ENCODE measurements at places on chromosomes 3 and 15. TPM values are rescaled to one million over a fixed set of nuclear protein-coding genes. Genes with fewer than 3 reads are reported as not detected.
A peak's percentile ranks its signal among the peaks of the same experiment; 100 is the strongest.

GRCh38 chr3:184986366-184986889, 166.4 kb downstream of the C3orf70 start:
- no peak for DNase-seq

- DNase-seq: peak; percentile 72
Measured at GRCh38 chr3:25214034-25214433, 214.0 kb upstream of the RARB start.

DNA sequence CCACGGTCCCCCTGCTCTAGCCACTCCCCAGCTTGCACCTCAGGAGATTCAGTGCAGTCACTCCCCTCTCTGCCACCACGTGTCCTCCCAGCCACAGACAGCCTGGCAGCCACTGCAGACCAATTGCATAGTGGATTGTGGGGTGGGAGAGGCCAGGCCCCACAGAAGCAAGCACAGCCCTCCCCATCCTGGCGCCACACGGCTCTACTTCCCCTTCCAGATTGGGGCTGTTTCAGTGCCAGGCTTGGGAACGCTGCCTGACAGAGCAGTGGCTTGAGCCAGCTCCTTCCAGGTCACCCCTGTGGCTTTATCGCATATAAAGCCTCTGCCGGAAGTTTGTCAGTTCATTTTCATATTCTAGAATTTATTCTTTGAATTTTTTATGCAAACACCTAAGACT, 90.7 kb downstream of the TMEM266 start:
- DNase-seq: peak; percentile 25

DNA sequence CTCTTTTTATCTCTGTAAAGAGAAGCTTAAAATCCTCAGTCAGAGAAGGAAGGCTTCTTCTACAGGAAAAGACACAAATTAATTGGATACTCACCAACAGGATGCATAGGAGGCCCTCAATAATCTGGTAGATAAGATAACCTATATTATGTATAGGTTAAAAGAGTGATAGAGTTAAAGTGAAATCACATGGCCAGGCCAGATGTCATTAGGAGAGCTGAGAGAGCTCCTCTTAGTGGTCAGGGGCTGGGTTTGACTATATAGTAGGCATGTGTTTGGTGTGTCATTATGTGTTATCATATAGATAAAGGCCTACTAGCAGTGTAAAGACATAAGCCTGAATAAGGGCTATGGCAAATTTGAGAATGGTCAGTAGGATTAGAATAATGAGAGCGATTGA, 479.3 kb downstream of the EPHA3 start:
- no peak for DNase-seq

DNA sequence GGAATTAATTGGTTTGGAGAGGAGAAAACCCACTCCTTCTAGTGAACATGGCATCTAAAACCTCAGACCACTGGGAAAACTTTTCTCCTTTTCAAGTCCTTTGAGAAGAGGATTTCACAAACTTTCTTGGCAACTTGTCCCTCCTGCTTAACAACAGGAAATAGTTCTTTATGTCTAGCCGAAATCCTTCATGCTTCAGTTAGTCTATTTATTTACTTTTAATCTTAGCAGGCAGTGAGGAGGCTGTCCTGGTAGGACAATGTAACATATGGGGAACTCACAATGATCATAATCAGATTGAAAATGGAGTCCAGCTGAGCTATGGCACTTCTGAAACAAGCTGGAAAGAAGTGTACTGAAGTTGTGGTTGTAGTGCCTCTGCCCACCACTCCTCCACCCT, 50.6 kb downstream of the KY start:
- DNase-seq: no peak

GRCh38 chr3:126540342-126540849, 16.4 kb downstream of the CHST13 start:
- peak; percentile 31 for DNase-seq

DNA sequence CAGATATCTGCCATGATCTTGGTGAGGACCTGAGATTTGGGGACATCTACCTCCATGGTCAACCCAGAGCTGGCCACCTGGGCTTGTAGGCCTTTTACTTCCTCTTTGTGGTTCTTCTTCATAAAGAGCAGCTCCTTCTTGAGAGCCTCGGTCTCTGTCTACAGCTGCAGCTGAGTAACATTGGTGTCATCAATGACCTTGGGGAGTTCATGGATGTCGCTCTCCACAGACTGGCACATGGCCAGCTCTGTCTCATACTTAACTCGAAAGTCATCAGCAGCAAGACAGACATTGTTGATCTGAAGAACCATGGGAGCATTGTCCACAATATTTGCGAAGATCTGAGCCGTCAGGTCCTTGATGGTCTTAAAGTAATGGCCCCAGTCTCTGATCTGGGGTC, 15.7 kb upstream of the RASA2 start:
- no peak for DNase-seq

DNA sequence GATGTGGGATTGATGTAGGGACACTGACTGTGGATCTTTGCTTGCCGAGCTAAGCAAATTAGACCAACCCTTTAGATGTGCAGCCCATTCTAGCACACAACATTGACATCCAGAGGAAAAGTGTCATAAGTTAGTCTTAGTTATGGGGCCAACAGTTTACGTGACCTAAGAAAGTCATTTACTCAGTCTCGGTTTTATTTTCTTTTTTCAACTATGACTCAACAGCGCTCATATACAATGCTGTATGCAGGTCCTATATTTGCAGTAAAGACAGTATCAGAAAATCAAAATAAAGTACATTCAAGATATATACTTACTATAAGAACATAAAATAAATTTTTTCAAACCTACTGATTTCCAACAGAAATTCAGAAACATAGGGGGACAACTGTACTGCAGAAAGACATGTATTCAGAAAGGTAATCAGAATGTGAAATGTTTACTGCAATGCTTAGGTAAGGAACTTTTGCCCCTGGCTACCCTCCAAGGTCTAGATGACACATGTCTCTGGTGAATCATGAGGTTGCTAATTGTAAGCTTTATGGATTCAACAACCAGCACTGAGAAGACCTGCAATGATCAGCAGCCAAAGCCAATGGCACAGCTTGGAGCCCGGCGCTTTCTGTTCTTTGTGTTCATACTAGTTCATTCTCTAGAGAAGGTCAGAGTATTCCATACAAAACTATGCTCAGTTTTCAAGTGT, 317.5 kb upstream of the CNTN6 start:
- DNase-seq: no peak

DNA sequence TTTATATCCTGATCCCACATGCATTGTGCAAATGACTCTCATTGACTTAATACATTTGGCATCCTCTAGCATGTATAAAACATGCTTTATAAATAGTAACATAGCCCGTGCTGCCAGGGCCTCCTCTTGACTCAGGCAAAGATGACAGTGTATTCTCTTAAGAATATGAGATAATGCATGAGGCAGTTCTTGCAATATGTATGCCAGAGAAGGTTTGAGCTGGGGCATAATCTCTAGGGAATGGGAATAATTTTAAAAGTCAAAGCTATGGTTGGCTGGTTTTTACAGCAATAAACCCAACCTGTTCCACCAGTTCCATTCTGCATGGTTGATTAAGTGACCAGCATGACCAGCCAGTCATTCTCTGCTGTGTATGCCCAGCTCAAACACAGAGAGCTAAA, 179.0 kb upstream of the PFN2 start:
- DNase-seq: peak; percentile 28

GRCh38 chr3:197505796-197506548, 49.8 kb downstream of the BDH1 start:
- no peak for DNase-seq

DNA sequence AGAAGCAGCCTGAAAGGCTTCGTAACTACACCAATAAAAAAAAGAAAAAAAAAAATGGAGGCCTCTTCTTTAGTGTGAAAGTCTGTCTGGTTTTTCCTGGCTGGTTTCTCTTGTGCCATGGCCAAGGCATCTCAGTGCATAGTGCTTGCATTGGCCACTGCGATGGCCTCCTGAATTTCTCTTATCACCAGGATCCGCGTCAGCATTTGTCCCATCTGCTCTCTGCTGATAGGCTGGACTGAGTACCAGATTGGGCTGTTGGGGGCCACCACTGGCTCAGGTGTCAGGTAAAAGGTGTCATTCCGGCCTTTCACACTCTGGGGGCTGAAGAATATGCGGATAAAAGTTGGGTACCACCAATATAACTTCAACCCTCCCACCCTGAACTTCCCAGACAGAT, 1.1 kb upstream of the IMPDH2 start:
- no peak for DNase-seq

- peak; percentile 82 for DNase-seq
Measured at GRCh38 chr3:87088993-87089841, 98.3 kb upstream of the VGLL3 start.

GRCh38 chr3:120094776-120095225, 554 bp upstream of the GSK3B start:
- DNase-seq: peak; percentile 100

- no peak for DNase-seq
Measured at GRCh38 chr15:45884289-45884688, 249.5 kb downstream of the SQOR start.

DNA sequence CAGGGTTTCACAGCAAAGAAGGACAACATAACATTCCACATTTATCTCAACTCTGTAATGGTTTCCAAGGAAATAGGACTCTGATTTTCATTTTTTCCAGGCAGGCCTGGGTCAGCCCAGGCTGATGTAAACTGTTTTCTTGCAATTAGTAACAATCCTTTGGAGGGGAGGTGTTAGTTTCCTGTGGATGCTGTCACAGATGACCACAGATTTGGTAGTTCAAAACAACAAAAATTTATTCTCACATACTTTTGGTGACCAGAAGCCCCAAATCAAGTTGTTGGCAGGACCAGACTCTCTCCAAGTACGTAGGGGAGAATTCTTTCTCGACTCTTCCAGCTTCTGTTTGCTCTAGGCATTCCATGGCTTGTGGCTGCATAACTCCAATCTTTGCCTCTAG, 88.0 kb downstream of the EDEM1 start:
- no peak for DNase-seq

DNA sequence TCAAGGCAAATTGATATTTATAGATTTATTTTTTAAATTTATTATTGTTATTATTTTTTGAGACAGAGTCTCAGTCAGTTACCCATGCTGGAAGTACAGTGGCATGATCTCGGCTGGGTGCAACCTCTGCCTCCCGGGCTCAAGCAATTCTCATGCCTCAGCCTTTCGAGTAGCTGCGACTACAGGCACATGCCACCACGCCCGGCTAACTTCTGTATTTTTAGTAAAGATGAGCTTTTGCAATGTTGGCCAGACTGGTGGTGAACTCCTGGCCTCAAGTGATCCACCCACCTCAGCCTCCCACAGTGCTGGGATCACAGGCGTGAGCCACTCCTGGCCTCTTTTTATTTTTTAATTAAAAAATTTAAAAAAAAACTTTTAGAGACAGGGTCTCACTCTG, 19.0 kb downstream of the SPG21 start:
- no peak for DNase-seq

- DNase-seq: no peak
Measured at GRCh38 chr3:100932491-100932890, 60.7 kb downstream of the ABI3BP start.

GRCh38 chr15:39579487-39580116, 1.3 kb upstream of the THBS1 start:
- peak; percentile 89 for DNase-seq

- no peak for DNase-seq
Measured at GRCh38 chr3:138082085-138082991, 33.1 kb downstream of the DZIP1L start.

DNA sequence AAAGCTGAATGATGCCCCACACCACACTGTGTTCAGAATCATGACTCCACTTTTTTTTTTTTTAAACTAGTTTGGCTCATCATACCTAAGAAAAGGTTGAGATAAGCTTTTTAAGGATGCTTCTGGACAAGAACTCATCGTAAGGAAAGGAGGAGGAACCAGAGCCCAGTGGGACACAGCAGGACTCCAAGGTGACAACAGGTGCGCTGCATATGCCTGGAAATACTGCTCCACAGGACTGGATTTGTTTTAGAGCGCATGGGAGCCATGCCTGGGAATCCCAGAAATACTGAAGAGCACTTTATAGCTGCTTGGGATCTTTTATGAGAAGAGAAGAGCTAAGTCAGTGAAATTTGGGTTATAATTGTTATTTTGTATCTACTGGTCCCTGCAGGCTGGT, 93.4 kb downstream of the NEDD4 start:
- DNase-seq: no peak

DNA sequence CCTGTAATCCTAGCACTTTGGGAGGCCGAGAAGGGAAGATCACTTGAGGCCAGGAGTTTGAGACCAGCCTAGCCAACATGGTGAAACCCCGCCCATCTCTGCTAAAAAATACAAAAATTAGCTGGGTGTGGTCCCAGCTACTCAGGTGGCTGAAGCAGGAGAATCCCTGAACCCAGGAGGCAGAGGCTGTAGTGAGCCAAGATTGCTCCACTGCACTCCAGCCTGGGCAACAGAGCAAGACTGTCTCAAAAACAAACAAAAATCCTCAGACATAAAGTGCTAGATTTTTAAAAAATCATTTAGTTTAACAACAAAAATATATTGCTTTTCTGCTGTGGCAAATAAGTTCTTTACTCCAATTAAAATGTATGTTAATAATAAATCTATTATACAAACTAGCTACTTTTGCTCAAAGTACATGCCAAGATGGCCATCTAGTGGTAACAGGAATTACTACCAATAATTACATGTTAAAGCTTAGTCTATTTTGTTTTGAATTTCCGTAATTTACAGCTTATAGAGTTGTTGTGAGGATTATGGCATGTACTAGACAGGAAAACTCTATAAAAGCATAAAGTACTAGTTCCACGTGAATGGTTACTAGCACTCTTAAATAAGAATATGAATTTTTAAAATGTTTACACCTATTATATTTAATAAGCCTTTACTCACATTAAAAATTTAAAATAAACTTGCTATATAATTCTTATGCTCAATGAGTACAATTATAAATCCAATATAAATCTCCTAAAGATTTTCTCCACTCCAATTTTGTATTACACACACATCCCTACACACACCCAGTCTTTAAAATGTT, 39.0 kb downstream of the GABPB1 start:
- DNase-seq: no peak

GRCh38 chr3:175413926-175414325, 554.8 kb downstream of the NAALADL2 start:
- DNase-seq: no peak

DNA sequence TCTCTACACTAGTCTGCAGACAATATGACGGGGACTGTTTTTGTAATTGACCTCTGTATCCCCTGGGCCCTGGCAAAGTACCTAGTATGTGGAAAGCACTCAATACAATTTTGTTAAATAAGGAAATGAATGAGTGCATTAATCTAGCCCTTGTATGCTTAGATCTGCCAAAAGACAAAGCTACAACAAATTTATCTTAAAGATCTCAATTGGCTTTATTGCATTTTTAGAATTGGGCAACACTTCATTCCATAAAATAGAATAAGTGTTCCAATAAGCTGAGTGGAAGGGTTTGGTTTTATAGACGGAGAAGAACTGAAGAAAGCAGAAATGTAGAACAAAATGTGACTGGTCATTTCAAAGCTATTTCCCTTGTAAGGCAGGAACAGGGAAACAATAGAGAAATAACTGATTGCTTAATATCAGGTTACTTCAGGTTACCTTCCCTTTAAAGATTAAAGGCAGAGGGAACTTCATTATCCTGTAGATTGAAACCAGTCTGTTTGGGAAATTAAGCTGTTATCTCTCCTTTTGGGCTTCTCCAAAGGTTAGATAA, 108.3 kb upstream of the MME start:
- DNase-seq: no peak

Gene RLBP1
- total RNA-seq: not detected

Gene GXYLT2
- total RNA-seq: 8.0 TPM

Gene NEK10
- total RNA-seq: 60.3 TPM

Gene P3H2
- 59.9 TPM for total RNA-seq

Gene PPM1M
- 18.2 TPM for total RNA-seq

Gene PAQR5
- total RNA-seq: 22.6 TPM

Gene TGM4
- total RNA-seq: not detected

Gene SNRPN
- 192 TPM for total RNA-seq

Gene TMEM212
- total RNA-seq: 11.5 TPM

Gene FGF12
- 2.4 TPM for total RNA-seq

Gene GPR27
- total RNA-seq: 4.6 TPM

Gene PTH1R
- 25.1 TPM for total RNA-seq

Gene TBC1D5
- 111 TPM for total RNA-seq
